ENCODE measurements at places on chromosomes 2 and 18.

GRCh38 chr2:232578626-232579025, 28.1 kb downstream of the EIF4E2 start:
- no peak for DNase-seq

- no peak for DNase-seq
Observed at GRCh38 chr2:12486205-12487118, 230.3 kb upstream of the TRIB2 start.

DNA sequence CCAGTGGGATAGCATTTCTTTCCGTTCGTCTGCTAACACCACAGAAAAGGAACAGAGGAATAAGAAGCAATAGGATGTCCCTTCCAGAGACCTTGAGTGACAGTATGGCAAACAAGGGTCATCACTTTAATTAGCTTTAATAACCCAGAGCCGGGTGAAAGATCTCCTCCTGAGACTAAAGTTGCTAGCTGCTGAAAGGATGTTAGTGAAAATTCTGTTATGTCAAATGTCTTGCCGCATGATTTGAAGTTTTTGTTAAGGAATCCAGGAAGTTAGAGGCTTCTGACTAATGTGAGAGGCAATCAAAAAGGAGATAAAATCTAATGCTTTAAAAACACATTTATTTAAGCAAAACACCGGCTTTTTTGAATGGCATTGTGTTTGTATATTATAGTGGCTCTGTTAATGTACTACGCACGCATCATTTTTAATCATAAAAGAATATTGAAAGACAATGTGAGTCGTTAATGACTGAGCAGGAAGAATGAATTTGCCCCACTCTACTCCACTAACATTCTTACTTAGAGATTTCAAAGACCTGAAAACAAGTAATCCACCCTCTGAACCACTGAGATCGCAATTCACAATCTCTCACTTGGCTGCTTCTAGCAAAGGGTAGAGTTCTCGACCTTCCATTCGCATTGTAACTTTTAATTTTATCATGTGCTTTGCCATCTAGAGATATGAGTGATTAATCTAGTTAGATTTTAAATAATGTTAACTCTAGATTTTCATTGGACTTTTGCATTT, 536.6 kb downstream of the LRRTM4 start:
- no peak for DNase-seq

- no peak for DNase-seq
Observed at GRCh38 chr2:10157293-10157692, 34.8 kb downstream of the RRM2 start.

GRCh38 chr2:65536596-65536995, 104.2 kb upstream of the SPRED2 start:
- DNase-seq, result no peak

GRCh38 chr2:68280796-68281195, 28.5 kb upstream of the PPP3R1 start:
- no peak for DNase-seq

DNA sequence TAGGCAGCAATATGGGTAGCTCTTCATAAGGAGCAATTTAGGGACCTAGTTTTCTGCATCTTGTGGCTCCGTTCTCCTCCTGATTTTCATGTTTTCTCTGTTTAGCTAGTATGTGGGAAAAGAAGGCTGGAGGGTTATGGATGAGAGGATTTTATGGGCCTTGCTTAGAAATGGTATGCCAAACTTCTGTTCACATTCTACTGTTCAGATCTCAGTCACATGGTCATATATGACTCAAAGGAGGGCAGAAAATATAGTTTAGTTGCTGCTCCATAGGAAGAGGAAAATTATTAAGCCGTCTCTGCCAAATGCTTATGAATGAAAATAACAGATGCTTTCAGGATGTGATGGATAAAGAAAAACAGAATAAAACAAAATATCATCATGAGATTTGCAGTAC, 361.8 kb upstream of the CWC22 start:
- DNase-seq, result no peak

DNA sequence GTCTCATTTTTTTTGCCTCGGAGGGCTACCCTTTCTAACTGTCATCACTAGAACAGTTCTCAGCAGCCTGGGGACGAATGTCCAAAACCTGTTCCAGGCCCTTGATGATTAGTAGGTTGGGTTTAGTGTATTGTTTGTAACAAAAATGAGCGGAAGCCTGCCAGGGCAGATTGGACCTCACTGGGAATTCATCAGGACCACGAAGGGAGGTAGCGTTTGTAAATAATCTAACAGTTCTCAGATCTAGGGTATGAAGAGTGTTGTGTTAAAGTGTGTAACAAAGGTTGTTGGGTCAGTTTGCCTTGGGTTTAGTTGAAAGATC, 799 bp downstream of the CEP68 start:
- DNase-seq, result no peak

DNA sequence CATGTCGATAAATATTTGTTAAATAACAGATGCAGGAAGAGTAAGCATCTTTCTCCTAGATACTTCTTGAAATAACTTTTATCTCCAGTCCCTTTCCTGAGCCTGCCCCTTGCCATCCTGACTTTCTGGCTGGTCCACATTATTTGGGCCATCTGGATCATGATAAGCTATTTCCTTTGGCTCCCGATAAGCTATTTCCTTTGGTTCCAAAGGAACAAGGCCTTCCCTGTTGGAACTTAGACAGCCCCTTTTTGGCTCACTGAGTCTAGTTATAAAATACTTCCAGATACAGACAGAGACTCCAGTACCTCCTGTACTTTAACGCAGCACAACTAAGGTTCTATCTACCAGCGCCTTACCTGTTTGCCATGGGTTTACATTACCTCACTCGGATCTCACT, 205.3 kb upstream of the CCDC150 start:
- no peak for DNase-seq

DNA sequence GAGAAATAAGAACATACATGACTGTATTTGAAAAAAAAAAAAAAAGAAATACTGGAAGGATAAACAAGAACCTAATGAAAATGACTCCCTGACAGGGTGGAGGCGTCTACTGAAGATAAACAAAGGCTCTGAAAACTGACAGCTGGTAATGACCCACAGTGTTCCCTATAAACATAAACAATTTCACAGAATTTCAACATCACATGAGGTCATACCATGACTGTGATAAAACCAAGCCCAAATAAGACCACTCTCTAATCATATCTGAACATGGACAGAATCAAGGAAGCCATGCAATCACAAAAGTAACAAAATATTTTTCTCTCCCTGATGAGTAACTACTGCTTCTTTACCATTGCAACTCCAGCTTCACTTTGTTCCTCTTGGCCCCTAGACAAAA, 159.3 kb downstream of the FAM124B start:
- DNase-seq, result no peak

DNA sequence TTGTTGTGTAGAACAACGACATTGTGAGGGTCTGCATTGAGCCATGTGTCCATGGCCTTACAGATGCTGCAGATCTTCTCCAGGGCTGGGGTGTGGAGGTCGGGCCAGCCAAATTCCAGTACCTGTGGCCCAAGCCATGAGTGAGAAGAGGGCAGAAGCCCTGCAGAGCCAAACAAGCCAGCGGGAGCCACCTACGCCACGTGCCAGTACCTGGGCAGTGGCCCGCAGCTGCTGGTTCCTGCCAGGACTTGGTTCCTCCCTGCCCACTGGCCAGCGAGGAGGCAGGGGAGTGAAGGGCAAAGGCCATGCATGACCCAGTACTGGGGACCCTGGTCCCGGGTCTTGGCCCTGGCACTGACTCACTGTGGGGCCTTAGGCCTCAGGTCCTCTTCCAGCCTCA, 109.4 kb downstream of the TNS1 start:
- DNase-seq, result no peak

DNA sequence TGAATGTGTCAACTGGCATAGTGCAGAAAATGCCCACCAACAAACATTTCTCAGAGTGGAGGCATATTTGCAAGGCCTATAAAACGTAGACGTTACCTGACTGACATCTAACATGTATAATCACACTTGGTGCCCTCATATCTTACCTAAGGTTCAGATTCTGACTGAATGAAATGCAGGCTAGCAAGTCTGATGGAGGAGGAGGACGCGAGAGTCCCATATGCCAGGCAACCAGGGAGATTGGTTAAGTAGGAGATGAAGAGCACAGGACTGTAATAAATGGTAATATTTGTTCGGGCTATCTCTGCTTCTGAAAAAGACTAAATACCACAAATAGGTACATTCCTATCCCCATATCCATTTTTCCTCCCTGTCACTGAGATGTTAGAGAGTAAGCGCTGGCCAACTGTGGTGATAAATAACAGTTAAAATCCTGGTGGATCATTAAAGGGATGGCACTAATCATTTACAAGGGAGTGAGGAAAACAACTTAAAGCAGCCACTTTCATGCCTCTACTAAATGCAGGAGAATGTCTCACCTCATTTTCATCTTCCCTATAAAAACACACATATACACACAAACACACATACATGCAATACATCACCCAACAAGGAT, 217.2 kb downstream of the TMEM163 start:
- no peak for DNase-seq

- DNase-seq, result no peak
Observed at GRCh38 chr18:13437796-13438506, 219.4 kb downstream of the LDLRAD4 start.

All from SHP77 treated with DMSO at 0.1 percent for 48 hours (cell line).